ENCODE measurements at places on chromosomes 1 and 21.

DNA sequence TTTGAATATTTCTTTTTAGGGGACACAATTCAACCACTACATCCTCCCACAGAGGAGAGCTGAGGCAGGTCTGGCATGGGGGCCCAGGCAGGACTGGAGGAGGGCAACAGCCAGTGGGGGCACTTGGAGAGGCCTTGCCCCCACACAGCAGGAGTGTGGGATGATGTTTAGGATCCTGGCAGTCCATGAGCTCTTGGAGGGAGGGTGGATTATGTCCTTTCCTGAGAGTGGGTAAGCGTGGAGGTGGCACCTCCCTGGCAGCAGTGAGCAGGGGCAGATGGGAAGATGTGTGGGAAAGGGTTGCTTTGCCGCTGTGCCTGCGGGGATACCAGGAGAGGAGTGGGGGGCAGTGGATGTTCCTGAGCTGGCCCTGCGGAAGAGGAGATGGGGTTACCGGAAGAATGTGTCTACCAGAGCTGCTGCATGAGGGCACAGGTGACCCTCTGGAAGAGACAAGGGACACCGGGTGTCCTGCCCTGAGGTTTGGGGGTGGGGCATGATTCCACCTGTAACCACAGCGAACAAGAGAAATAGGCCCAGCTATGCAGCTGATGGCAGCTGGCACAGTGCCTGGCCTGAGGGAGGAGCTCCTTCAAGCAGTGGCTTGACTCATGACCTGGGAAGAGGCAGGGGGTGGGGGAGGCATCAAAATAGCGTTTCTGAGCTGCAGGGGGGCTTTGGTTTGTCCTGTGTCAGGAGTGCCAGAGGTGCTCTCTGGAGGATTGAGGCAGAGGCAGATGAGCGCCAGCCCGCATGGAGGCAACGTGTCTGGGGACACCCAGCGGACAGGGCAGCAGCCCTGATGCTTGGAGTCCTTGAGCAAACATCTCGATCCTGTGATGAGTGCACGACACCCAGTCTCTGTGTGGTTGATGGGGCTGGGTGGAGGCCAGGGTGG lies 123.9 kb upstream of the TMPRSS2 start:
- DNase-seq = peak; percentile 41

GRCh38 chr1:116405241-116406135 lies 32.4 kb downstream of the ATP1A1 start:
- DNase-seq = no peak

GRCh38 chr1:201266774-201267173 lies 16.5 kb upstream of the PKP1 start:
- DNase-seq = peak; percentile 46

DNA sequence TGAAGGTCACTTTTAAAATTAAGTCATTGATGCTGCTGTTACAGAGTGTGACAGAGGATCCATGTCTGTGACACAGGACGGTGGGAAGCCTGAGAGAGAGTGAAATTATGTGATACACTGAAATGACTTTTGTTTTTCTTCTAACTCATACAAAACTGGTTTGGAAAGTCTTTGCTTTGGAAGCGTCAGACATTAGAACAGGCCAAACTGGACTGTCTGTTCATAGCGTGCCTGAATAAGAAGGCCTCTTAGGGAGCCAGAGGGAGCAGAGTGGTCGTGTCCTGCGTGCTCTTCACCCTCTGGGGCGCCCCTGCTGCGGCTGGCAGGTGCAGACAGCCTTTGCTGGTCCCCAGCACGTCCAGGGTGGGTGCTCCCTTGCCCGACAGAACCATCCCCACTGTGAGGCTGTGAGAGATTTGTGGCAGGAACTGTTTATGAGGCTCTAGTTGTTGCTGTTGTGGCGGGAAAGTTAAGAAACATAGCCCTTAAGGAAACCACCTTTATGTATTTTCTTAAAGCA lies 19.7 kb upstream of the PGD start:
- DNase-seq = no peak

GRCh38 chr1:235972311-235972689 lies 92.6 kb downstream of the NID1 start:
- DNase-seq = peak; percentile 25

DNA sequence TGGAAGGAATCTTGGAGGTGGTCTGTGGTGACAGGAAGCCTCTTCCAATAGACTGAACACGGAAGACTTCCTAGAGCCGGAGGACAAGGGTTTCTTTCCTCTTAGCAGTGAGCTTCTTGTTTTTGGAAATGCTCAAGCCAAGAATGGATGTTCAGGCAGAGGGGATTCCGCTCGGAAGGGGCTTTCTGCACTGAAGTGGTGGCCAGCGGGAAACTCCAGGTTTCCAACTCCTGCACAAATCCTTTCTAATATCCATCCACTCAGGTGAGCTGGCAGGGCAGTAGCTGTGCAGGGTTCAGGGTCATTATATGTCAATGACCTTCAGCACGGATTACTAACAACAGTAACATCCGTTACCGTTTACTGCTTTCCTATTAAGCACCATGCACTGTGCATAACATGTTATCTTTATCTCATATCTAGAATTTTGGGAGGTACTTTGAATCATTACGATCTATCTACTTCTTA lies 573 bp upstream of the CPT2 start:
- peak; percentile 38 for DNase-seq

- DNase-seq = no peak
Observed at GRCh38 chr1:21292984-21293536, 2.8 kb upstream of the ECE1 start.

GRCh38 chr1:8580566-8580965 lies 236.9 kb downstream of the RERE start:
- DNase-seq = no peak

DNA sequence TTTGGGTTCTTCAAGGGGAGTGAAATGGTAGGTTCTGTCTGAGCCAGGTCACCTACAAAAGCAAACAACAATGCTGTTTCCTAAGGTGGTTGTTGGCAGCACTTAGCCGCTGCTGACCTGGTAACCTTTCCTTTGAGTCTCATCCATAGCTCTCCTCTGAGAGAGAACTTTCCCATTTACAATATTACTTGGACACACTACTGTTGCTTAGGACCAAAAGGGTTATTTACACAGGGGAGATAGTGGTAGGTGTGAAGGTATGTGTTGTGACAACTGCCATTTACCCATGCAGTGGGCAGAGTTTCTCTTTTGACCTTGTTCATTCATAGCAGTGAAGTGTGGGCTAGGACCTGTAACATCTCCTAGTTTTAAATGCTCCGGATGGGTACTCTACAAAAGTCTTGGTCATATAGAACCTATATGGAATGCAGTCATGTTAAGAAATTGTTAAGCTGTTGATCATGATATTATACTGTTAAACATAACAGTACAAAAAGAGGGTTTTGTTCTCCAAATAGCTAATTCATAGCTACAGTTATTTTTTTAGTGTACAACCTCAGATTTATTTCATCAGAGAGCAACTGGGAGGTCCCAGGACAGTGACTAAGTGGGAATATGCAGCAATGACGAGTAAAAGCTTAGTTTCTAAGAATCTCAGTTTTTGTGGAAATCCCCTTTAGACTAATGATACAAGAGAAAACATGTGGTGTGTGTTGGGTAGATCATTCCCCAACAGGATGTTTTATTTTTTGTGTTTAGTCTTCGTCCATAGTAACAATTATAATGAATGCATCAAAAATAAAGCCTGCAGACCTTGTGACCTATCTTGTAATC lies 219.7 kb downstream of the NFIA start:
- no peak for DNase-seq

DNA sequence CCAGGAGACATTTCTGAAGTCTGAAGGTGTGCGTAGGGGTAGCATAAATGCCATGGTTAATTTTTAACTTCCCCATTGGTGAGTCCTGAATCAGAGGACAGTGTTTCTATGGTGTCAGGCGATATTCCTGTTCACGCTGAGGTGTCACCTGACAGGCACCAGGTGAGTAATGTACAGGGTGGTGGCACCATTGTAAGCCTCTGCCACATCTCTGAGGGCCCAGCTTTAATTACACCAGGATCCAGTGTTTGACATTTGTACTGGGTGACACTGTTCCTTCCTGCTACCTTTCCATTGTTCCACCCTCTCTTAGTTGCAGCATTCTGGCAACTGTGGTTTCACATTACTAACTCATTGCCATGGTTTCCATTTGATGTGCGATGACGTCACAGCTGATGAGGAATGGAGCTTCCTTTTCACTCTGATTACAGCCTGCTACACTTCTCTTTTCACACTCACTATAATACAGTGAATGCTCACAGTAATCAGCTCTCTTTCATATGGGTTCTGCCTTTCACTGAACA lies 40.6 kb upstream of the MARK1 start:
- peak; percentile 83 for DNase-seq

DNA sequence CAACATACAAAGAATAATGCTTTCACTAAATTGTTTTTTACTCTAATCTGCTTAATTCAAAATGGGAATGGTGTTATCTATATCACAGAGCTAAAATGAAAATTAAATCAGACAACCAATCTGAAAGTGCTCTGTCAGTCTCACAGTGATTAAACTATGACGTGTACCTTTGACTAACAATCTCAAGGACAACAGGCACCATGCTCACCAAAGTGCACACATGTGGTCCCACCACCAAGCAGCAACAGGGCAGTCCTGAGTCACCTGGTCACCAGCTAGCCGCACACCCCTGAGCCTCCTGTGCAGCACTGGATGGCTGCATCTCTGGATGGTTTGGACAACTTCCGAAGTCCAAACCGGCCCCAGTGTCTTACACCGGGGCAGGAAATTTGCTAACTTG lies 54.5 kb upstream of the NADK start:
- DNase-seq = no peak

- DNase-seq = no peak
Observed at GRCh38 chr1:50352428-50352827, 70.8 kb downstream of the DMRTA2 start.

- peak; percentile 43 for DNase-seq
Observed at GRCh38 chr1:119646521-119647227, 1.4 kb downstream of the ZNF697 start.

DNA sequence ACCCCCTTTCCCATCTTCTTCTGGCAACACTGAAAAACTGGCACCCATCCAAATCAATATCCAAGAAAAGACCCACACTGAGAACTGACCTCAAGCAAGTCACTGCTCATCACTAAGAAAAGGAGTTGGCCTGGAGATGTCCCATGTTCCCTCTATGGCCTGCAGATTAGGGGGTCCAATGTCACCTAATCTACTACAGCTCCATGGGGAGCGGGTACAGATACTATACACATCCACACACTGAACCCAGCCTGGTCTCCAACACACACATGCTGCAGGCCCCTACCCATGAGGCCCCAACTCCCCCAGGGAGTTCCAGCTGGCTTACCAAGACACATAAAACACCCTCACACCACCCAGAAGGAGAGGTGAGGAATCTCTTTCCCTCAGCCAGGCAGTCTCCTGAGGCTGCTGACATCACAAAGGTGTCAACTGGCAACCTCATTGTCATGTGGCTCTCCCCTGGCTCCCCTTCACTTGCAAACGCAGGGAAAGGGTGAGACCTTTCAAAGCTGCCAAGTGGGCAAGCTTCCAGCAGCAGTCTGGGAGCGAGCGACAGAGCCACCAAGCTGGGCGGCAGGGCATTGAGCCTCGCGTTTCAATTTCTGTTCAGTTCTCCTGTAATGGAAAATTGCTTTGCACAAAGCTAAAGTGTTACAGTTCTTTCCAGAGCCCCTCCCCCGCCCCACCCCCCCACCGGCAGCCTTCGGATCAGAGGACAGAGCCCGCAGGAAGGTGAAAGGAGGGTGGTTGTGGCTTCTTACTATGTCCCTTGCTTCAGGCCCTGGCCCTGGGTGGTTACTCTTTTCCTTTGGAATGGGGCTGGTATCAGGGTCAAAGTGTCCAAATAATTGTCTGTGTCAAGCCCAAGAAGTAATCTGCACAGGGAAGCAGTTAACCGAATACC lies at the start of gene LRRC52:
LRRC52 (plus strand) TSS at position 469 of the 907 bp plus-strand sequence; CDS start at position 766, 297 bp downstream.
- DNase-seq = peak; percentile 34

GRCh38 chr1:213686983-213687382 lies 300.8 kb upstream of the PROX1 start:
- DNase-seq = no peak

DNA sequence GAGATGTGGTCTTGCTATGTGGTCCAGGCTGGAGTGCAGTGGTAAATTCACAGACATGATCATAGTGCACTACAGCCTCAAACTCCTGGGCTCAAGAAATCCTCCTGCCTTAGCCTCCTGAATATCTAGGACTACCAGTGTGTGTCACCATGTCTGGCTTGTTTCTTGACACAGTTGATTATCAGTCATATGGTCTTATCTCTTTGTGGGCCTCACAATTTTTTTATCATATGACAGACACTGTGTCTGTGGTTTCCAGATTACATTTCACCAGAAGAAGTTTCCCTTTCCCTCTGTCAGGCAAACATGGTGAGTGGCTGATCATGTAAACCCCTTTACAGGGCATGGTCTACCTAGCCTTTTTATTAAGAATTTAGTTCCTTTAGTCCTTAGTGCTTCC lies 96.1 kb downstream of the HFM1 start:
- DNase-seq = no peak

GRCh38 chr1:6131561-6131960 lies 48.6 kb downstream of the CHD5 start:
- no peak for DNase-seq

DNA sequence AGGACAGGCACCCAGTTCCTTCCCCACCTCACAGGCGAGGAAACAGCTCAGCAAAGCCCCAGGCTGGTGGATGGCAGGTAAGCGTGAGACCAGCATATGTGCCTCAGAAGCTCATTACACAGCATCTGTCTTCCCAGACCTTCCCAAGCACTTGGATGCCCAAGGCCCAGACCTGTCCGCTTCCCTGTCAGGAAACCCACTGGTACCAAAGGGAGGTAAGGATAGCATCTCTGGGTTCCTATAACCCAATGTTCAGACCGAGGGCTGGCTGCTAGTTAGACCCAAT lies 3.3 kb downstream of the POFUT2 start:
- DNase-seq = no peak

- peak; percentile 61 for DNase-seq
Observed at GRCh38 chr1:186983327-186983726, 154.6 kb downstream of the PLA2G4A start.

GRCh38 chr1:54884135-54884586 lies 2.8 kb downstream of the DHCR24 start:
- DNase-seq = no peak

- no peak for DNase-seq
Observed at GRCh38 chr1:184930232-184930631, 44.1 kb downstream of the NIBAN1 start.

DNA sequence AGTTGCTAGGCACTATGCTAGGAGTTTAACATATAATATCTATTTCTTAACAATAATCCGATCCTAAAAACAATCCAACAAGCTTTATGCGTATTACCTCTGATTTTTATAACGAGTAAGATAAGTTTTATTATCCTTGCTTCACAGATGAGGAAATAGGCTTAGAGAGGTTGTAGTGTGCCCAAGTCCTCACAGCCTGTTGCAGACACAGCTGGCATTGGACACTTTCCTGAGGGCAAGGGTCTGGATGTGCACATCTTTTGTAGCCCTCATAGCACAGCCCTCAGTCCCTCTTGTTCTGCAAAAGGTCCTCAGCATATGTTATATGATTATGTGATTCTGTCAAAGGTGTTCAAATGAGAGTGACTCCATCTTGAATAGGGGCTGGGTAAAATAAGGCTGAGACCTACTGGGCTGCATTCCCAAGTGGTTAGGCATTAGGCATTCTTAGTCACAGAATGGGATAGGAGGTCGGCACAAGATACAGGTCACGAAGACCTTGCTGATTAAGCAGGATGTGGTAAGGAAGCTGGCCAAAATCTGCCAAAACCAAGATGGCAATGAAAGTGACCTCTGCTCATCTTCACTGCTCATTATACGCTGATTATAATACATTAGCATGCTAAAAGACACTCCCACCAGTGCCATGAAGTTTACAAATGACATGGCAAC lies 75.7 kb upstream of the F3 start:
- no peak for DNase-seq

Data from hepatocyte (in vitro differentiated cells).